ENCODE measurements at places on chromosomes 1 and 21.

DNA sequence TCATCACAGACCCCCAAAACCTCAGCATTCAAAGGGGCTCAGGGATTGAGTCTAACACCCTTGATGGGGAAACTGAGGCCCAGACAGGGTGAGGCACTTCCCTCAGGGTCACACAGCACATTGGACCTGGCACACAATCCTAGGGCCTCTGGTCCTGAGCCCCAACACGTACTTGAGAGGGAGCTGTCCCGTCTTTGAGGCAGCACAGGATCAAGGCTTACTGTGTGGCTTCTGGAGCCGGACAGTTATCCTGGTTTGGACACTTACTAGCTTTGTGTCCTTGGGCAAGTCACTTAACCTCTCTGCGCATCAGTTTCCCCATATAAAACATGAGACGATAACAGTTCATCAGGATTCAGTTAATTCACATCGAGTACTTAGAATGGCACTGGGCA, 26.5 kb downstream of the RUNX3 start:
- no peak for DNase-seq

GRCh38 chr1:85316321-85316720, 39.9 kb upstream of the BCL10 start:
- DNase-seq = no peak

DNA sequence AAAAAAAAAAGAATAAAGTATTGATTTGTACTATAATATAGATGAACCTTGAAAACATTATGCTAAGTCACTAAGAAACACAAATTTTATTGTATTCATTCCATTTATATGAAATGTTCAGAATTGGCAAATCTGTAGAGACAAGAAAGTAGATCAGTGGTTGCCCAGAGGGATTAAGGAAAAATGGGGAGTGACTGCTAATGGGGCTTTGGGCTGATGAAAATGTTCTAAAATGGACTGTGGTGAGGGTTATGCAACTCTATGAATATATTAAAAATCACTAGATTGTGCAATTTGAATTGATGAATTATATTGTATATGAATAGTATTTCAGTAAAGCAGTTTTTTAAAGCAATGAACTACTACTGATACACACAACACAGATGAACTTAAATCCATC, 10.0 kb downstream of the GDAP2 start:
- DNase-seq = no peak

- no peak for DNase-seq
These were observed 264.0 kb upstream of the DPYD start for GRCh38 chr1:98184856-98185255.

- no peak for DNase-seq
These were observed 48.7 kb downstream of the PTPRU start for GRCh38 chr1:29284961-29285560.

- DNase-seq = no peak
These were observed 79.7 kb downstream of the TGFBR3 start for GRCh38 chr1:91806181-91806768.

GRCh38 chr1:169340882-169341281, 26.7 kb downstream of the NME7 start:
- DNase-seq = no peak

GRCh38 chr1:179709841-179710329, 33.2 kb upstream of the FAM163A start:
- DNase-seq = no peak

DNA sequence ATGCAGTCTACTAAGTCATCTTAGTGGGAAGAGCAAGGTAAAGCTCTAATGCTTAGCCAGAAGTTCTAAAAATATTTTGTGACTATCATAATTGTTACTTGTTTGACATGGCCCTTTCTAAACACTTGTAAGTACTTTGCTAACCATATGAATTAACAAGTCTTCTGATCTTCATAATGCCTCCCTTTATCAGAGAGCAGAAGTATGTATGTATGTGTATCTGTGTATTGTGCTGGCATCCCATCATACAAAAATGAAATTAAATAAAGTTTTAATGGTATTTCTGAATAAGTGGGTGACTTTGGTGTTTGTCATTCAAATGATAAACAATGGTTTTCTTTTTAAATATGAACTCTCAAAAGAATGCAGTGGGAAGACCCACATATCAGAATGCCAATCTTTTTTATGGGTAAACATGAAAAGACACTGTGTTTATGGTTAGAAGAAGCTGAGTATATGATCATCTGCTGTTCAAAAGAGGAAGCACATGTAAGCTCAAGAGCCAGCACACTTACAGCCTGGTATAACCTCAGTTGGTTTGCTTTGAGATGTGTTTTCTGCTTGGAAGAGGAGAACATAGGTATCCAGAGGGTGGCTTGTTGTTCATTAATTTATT, 159.6 kb downstream of the CLEC20A start:
- DNase-seq = no peak

DNA sequence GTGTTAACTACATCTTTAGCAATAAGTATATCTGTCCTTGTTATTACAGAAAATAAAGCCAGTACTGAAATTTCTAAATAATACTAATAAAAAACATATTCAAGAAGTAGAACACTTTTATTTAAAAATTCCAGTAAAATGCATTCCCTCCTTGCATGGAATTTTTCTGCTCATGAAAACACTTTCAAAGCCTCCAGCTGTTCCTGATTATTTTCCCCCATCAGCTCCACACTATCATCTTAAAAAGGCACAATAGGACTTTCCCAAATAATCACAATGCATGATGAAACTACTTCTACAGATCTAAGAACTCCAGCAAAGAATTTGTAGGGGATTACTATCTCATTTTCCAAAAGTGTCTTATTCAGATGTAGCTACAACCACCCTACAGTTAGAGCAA, 162.6 kb upstream of the USP25 start:
- no peak for DNase-seq

GRCh38 chr21:37513383-37513782, 146.8 kb downstream of the DYRK1A start:
- DNase-seq = no peak

All from esophagus squamous epithelium (tissue), 5 donors.